ENCODE measurements at places on chromosomes 13 and 19.
A peak's percentile ranks its signal among the peaks of the same experiment; 100 is the strongest.

GRCh38 chr13:30442926-30443325, 20.6 kb downstream of the UBE2L5 start:
- DNase-seq: no peak

- DNase-seq: no peak
Measured at GRCh38 chr19:13830741-13831536, 35.7 kb downstream of the ZSWIM4 start.

DNA sequence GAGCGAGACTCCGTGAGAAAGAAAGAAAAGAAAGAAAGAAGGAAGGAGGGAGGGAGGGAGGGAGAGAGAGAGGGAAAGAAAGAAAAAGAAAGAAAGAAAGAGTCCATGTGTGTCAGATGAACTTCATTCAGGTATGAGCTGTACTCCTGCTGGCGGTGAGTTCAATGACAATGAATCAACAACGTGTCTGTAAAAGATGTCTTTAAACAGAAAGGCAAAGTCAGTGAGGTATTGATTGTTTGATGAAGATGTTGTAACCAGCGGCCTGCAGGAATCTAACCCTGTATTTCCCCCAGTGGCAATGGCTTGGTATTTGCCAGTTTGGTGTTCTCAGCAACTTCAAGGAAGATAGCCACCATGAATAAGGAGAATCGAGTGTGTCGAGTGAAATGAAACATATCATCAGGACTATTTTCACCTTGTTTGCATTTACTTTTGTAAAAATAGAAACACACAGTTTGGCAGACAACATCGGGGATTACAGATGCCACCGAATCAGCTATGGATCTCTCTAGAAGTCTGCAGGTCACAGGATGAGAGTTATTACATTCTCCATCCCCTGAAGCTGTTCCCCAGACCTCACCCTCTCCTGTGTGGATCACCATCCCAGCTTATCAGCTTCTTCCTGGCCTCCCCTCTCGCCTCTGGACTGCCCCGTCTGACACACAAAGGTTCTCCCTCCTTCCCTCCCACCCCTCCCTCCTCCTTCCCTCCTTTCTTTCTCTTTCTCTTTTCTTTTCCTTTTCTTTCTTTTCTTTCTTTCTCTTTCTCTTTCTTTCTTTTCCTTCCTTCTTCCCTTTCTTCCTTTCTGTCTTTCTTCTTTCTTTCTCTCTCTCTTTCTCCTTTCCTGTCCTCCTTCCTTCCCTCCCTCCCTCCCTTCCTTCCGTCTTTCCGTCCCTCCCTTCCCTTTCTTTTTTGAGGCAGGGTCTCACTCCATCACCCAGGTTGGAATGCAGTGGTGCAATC, 8.2 kb upstream of the SBK3 start:
- DNase-seq: no peak

GRCh38 chr19:5960005-5961001, 17.6 kb downstream of the RANBP3 start:
- DNase-seq: peak; percentile 28

DNA sequence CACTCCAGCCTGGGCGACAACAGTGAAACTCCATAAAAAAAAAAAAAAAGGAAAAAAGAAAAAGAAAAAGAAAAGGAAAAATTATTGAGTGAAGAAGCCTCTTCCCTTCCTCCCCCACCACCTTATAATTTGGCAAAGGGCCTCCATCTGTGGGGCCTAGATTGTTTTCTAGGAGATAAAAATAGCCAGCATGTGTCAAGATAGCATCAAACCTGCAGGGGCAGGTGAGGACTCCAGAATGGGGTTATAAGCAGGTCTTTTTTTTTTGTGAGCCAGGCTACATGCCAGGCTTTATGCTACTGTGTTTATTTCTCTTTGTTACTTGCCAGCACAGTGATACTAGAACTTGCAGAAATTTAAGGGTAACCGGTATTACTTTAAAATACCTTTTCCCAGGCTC, 11.7 kb upstream of the TRIM13 start:
- no peak for DNase-seq

DNA sequence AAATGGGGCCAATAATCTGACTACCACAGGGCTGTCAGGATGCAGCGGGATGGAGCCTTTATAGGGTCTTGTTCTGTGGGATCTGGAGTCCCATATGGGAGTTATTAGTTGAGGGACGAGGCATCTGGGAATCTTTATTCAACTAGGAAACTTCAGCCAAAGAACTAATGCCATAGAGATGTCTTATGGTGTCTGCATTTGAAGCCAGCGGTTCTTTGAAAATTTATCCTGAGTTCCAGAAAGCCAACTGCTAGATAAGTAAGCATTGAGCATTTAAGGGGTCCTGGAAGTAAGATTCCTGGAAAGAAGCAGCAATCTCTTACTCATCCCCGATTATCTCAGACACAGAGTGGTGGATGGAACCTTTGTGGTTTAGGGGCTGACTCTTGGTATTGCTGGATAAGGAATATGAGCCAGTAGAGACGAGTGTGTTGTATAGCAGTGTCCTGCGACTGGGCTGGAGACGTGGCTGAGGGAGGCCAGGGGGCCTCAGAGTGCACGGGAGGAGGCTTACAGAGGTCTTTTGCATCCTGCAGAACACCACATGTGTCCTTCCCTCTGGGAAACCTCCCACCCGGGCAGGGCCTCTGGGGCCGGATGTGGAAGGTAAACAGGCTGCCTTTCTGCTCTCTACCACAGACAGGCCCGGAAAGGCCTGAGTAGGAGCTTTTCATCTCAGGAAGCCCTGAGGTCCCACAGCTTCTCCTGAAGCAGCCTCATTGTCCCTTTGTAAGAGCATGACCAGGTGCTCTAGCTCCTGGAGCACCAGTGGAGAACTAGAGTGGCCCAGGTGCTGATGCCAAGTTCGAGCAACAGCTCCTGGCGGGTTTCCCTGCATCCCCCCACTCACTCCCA, 28.8 kb downstream of the ACTN4 start:
- no peak for DNase-seq

DNA sequence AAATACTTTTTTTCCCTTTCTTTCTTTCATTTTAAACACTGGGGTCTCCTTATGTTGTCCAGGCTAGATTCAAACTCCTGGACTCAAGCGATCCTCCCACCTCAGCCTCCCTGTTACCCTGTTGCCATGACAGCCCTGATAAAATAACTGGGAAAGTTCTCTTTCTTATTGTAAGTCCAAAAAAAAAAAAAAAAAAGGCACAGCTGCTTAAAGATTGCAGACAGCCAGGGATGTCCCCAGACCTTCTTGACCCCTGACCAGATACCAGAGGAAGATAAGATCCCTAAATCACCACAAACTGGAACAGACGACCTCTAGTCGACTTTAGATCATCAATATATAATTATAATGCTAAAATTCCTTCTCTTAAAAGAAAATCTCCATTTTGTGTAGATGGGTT, 1.1 kb upstream of the MVB12A start:
- no peak for DNase-seq

- no peak for DNase-seq
Measured at GRCh38 chr19:51916167-51916566, 11.1 kb upstream of the ZNF613 start.

DNA sequence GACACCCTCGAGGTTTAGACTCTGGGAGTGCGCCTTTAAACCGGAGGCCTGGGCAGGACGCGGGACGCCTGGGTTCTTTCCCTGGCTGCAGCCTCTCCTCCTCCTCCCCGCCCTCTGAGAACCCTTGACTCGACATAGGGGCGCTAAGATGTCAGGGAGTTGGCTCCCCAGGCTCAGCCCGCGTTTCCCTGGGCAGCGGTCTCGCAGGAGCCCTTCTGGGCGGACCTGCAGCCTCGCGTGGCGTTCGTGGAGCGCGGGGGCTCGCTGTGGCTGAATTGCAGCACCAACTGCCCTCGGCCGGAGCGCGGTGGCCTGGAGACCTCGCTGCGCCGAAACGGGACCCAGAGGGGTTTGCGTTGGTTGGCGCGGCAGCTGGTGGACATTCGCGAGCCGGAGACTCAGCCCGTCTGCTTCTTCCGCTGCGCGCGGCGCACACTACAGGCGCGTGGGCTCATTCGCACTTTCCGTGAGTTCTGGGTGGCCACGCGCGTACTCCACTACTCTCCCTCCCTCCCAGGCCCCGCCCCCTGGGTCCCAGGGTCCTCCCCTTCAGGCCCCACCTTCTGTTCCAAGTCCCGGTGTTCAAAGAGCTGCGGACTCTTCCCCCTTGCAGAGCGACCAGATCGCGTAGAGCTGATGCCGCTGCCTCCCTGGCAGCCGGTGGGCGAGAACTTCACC, 1.3 kb downstream of the ICAM5 start:
- DNase-seq: no peak

GRCh38 chr13:85616275-85616674, 182.9 kb downstream of the SLITRK6 start:
- DNase-seq: no peak

GRCh38 chr13:32893176-32893575, 123.0 kb upstream of the KL start:
- DNase-seq: no peak

GRCh38 chr13:110402299-110403069, 95.4 kb downstream of the COL4A2 start:
- DNase-seq: no peak
